ENCODE measurements at places on chromosomes 2 and 18.

GRCh38 chr2:44582363-44583008 is 220.7 kb downstream of the CAMKMT start:
- DNase-seq, result no peak

DNA sequence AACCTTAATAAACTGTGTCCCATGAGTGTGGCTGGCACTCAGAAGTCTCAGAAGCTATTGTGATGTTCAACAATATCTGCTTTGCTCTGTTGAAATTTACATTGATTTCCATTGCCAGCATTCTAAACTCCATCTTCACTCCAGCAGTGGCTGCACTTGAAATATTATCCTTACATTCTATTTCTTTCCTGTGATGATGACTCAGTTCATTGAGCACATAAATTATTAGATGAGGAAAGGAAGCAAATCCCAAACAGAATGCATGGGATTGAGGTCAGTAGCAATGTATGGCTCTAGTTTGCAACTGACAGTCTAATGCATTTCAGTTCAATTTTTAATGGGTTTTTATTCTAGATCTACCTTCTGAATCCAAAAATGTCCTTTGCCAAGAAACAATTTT is 92.4 kb upstream of the TTN start:
- no peak for DNase-seq

- no peak for DNase-seq
Measured at GRCh38 chr18:78080761-78081160, 831.1 kb downstream of the GALR1 start.

DNA sequence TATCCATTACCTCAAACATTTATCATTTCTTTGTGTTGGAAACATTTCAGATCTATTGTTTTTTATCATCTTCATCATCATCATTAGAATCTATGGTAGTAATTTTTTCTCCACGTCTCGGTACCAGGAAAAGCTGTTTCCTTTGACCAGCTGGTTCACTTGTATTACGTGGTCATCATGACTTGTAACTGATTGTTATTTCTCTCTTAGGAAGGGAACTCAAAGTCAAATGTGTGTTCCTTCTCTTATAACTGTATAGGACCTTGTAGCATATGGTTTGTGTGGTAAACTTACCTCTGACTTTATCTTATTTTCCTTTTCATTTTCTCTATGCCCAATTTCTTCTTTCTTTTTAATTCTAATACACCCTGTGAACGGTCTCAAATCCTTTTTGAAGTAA is 16.5 kb downstream of the NCOA1 start:
- no peak for DNase-seq

- DNase-seq, result no peak
Measured at GRCh38 chr2:72971036-72971435, 53.7 kb downstream of the EMX1 start.

DNA sequence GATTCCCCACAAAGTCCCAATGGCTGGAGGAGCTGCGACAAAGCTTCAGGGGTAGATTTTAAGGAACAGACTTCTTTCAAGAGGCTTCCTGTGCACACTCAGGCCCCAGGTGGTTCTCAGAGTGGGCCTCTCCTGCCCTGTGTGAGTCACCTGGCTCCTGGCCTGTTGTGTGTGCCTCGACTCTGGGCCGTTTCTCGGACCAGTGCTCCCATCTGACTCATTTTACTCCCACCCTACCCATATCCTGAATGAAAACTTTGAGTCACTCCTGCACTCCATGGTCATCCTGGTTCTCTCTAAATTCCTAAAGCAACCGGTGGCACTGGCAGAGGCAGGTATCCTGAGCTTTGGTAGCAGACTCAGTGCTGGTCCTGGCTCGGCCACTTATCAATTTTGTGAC is 84.1 kb downstream of the CELF4 start:
- no peak for DNase-seq

- no peak for DNase-seq
Measured at GRCh38 chr2:235500761-235501672, 7.2 kb downstream of the AGAP1 start.

- DNase-seq, result no peak
Measured at GRCh38 chr2:13103778-13104493, 387.2 kb downstream of the TRIB2 start.

DNA sequence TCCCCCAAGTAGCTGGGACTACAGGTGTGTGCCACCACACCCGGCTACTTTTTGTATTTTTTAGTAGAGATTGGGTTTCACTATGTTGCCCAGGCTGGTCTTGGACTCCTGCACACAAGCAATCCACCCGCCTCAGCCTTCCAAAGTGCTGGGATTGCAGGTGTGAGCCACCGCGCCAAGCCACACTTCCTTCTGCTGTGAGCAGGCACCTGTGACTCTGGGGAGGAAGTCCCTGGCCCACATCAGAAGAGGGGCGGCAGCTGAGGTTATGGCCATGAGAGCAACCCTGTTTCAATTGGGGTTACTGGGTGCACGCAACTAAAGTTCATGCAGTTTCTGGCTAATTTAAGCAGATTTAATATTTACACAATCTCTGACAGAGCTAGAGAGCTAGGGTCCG is 91.0 kb downstream of the PLB1 start:
- DNase-seq, result no peak

DNA sequence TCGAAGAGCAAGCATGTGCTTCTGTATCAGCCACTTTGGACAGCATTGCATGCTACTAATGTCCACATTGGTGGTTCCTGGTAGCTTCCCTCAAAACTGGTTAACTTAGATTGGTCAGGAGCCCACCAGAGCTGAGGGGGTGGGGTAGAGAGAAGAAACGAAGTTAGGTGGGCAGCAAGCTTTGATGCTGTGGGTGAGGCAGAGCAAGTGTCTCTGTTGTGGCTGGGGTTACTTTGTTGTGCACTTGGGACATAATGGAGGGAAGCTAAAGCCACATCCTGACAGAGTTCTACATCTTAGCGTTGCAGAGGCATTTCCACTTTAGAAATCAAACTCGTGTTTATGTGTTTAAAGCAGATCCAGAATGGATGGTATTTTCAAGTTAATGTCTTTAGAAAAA is 82.7 kb downstream of the FAM168B start:
- no peak for DNase-seq

DNA sequence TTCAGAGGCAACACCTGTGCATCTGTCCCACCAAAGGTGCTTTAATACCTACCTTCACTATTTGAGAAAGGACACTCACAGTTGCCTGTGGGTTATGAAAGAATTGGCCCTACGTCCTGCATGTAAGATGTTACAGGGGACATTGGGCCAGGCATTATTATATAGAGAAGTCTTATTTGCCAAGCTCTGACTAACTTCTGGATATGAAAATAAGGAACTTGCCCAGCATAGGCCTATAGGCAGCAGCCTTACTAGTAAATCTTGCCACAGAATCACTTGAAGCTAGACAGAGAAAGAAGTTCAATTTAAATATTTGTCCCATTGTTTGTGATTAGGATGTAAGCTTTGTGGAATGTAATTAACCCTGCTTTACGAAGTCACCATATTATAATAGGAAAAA is 41.7 kb downstream of the NLRC4 start:
- peak; percentile 11 for DNase-seq

DNA sequence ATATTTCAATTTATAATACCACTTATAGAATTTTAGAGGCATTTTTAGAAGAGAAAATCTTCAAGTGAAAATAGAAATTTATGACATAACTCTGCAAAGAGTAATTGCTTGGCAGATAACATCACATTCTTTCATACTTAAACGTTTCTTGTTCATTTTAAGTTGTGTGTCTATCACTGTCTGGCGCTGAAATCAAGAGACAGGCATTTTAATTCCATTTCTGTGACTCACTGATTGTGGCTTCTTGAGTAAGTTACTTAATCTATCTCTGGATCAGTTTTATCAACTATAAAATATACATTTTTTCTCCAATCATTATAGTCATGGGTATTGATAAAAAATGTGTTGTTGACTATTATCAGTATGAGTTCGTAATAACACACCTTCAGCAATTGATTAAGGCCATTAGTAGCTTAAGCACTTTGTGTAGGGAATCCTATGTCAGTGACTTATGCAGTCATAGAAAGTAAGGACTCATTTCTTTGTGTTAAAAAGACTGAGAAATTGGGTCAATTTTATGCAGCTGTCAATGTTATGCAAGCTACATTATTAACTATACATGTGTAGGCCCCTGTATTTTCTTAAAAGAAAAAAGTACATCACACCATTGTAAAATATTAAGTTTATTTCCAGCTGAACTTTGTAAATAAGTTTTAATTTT is 497.3 kb downstream of the CCDC85A start:
- DNase-seq, result no peak

DNA sequence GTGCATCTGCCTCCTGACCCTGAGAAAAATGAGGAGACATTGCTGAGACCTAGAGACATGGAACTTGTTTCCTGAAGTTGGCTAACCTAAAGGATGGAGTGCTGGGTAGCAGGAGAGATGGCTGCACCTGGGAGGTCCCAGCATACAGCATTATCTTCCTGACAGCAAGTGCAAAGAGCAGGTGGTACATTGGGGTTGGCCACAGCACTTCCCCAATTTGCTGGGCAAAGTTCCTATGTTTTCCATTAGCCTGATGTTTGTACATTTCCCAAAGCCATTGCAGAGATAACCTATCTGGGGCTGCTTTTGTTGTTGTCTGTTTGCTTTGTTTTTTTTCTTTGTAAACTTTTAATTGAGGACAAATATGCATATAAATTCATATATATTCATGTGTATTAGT is 296.7 kb downstream of the HRH4 start:
- no peak for DNase-seq

- no peak for DNase-seq
Measured at GRCh38 chr2:20634507-20635112, 16.3 kb downstream of the HS1BP3 start.
